ENCODE measurements at places on chromosomes 2 and 18.

DNA sequence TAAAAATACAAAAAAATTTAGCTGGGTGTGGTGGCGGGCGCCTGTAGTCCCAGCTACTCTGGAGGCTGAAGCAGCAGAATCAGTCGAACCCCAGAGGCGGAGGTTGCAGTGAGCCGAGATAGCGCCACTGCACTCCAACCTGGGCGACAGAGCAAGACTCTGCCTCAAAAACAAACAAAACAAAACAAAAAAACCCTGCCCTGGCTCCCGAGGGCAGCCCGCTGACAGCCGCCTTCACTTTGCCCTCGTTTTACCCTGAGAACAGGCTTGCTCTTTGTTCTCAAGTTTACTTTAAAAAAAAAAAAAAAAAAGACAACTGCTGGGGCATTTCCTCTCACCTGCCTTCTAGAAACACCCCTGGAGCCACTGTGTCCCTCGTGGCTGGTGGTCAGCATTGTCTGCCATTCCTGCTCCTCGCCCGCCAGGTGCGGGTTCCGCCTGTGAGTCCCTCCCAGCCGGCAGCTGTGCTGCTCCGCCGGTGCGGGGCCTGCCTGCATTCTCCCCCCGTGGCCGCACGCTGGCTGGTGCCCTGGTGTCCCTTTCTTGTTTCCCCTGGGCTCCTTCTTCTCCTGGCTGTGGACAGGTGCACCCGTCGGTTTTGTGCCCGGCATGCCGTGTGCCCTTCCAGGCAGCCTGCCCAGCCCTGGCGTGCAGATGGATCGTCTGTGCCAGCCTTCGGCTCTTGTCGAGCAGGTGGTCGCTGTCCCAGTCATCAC is 105.7 kb downstream of the USP40 start:
- DNase-seq: no peak

DNA sequence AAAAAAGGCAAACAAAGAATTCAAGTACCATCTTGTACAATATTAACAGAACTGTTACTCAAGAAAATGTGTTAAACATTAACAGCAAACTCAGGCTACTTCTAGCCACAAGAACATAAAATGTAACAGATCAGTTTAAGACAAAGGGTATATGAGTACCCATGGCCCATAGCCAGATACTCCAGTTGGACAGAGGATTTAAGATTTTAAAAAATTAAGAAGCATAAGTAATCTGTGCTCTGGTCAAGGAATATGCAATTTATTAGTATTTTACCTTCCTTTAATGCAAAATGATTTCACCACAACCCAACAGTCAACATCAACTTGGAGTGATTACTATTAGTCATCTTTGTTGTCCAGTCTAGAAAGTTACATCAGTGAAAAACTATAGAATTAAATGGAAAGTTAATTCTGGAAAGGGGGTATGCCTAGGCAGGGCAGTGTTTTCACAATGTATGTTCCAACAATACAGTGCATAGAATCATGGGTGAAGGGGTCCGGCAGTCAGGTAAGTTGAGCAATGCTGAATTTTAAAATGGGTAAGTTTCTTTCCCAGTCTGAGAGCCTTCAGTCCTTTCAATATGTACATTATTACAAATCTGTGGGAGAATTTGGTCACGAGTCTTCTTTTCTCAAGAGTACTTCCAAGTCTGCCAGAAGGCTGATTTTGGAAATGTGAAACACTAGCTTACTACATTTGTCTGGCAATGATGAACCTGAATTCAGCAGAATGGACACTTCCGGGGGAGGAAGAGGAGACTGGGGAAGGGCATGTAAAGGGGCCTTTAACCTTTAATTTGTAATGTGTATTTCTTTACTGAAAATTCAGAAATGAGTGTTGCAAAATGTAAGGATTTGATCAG is 34.5 kb downstream of the SFT2D3 start:
- DNase-seq: no peak

DNA sequence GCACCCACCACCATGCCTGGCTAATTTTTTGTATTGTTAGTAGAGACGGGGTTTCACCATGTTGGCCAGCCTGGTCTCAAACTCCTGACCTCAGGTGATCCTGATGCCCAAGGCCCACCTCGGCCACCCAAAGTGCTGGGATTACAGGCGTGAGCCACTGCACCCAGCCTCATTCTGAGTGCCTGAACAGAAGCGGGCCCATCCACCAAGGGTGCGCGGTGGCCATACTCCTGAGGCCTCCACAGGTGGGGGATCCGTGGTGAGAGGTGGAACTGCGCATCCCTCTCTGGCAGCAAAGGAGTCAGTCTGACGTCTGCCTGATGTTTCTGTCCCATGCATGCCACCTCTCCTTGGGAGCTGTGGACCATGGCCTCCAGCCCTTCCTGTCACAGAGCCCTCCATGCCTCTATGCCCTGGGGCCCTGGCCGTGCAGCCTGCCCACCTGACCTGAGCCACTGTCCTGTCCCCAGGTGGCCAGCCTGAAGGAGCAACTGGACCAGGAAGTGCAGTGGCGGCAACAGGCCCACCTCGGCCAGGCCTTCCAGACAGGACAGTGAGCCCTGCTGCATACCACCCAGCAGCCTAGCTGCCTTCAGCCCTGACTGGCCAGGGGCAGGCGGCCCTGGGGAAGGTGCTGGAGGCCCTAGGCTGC is 7.6 kb upstream of the SNED1 start:
- no peak for DNase-seq

DNA sequence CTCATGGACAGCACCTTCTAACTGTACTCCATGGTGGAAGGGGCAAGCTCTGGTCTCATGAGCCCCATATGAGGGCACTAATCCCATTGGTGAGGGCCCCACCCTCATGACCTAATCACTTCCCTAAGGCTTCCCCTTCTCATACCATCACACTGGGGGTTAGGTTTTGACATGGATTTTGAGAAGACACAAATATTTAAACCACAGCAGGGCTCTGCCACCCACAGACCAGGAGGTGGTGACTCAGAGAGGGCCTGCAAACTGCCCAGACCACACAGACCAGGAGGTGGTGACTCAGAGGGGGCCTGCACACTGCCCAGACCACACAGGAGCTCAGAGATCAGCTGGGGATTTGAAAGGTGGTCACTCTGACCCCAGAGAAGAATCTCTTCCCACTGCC is 222.0 kb downstream of the KLHL29 start:
- peak; percentile 80 for DNase-seq

- no peak for DNase-seq
Observed at GRCh38 chr2:222180619-222181018, 118.2 kb downstream of the PAX3 start.

DNA sequence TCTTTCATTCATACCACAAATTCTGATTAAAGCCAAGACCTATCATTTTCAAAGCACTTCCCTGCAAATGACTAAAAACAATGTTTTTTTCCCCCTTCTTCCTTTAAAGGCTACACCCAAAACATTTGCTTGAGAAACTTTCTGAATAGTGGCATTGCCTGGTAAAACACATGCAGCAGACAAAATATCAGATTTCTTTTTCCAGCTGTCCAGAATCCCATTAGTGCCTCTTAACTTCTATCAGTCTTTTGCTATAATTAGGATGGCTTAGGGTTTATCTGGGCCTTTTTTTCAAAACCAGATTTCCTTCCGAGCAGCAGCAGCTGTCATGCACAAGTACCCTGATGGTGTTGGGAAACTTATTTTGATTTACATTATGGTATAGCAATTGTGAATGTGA is 50.6 kb downstream of the ALPK2 start:
- no peak for DNase-seq

GRCh38 chr2:202963712-202964111 is 51.0 kb upstream of the NBEAL1 start:
- DNase-seq: no peak

DNA sequence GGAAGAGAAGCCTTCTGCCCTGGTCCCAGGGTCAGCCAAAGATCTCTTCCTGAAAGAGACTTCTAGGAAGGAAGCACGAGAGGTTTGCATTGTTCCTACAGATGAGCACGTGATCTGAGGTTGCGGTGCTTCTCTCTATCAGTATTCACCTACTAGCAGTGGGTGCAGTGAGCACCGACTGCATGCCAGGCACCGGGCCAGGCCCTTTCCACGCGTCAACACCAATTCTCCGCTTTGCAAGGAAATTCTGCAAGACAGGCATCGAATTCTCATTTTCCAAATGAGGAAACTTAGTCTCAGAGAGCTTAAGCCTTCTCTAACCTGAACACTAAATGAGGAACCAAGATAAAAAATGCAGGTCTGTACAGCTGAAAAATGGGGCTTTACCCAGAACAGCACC is 151.5 kb upstream of the MYCN start:
- DNase-seq: no peak

DNA sequence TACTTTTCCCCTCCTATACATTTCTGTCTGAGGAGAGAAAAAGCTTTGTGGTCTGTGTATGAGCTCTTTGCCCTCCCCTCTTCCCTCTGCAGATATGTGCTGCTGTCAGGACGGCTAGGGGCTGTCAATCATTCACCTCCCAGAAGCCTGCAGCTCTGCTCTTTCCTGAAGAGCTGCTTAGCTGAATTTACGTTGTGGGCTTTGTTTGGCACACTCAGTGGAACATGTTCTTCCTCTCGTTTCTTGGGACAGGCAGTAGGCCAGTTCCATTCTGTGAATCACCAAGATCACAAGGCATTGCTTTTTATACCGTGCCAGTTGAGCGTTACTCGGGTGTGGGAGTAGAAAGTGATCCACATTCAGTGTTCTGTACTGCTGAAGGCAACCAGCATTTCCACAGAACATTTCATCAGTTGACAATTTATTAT is 136.7 kb downstream of the LAMA3 start:
- peak; percentile 28 for DNase-seq

DNA sequence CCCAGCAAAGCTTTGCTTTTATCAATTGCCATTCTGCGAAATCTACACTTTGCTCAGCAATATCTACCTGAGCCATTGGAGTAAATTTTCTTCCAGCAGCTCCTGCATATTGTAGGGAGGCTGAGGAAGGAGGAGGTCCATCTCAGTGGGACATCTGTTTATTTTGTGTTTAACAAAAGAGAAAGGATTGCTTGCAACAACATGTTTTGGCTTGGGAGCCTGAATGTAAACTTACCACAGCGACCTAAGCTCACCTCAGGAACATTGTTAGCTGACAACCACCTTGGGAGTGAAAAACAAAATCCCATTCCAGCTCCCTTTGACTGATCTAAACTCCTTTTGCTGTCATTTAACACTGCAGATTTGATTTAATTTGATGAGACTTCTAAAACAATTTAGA is 356.1 kb downstream of the SS18 start:
- DNase-seq: no peak

GRCh38 chr2:65687614-65688013 is 255.2 kb upstream of the SPRED2 start:
- DNase-seq: no peak

DNA sequence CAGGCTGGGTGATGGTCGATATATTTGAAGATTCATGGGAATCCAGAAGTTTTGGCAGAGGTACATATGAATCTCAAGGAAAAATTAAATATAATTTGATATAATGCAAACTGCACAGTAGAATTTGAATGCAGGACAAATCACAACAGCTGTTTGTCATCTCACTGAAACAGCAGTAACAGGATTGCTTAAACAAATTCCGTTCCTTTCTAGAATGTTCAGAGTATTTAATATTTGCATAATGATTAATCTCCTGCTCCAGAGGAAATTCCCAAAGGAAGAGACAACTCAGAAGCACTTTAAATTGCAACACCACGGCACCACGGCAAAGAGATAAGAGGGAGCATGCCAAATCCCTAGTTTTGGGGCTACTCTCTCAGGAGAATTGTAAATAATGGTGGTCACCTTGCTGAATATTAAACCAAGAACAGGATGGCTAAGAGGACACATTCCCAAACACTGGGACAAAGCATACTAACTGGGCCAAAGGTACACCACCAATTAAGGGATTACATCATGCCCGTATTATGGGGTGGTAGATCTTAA is 67.8 kb upstream of the MAP4K3 start:
- DNase-seq: peak; percentile 90

DNA sequence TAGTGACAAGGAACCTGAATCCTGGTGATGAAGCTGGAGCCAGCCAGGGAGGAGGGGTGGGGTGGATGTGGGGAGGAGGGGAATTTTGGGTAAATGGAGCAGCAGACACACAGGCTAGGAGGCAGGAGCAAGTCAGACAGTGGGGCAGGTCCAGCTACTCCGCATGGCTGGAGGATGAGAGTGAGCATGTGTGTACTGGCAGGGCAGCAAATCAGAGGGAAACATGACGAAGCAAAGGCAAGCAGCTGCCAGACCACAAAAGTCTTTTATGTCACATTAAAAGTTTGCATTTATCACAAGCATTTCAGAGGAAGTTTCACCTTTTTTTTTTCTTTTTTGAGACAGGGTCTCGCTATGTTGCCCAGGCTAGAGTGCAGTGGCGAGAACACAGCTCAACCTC is 11.9 kb upstream of the KIDINS220 start:
- DNase-seq: peak; percentile 49

- peak; percentile 18 for DNase-seq
Observed at GRCh38 chr2:241386519-241386918, 30.4 kb downstream of the FARP2 start.

GRCh38 chr2:158142165-158142564 is 40.5 kb downstream of the UPP2 start:
- no peak for DNase-seq

DNA sequence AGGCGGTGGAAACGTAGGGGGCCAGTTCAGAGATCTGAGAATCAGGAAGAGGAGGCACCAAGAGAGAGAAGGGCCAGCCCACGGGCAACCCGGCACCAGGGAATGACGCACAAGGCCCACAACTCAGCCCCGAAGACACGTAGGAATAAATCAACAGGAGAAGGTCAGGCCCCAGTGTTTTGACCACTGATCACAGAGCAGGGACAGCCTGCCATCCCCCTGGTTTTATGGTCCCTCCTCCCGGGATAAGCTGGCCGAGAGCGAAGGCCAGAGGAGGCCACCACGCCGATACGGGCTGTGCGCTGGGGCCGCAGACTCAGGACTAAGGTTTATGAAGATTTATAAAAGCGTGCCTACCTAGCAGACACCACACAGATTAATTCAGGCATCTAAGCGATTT is 341.4 kb downstream of the ZNF516 start:
- no peak for DNase-seq

- peak; percentile 84 for DNase-seq
Observed at GRCh38 chr2:221573430-221574230, 1.5 kb upstream of the EPHA4 start.

- DNase-seq: peak; percentile 50
Observed at GRCh38 chr2:72895759-72896281, 8.6 kb downstream of the SPR start.

GRCh38 chr2:170488807-170489206 is 226.3 kb upstream of the SP5 start:
- DNase-seq: no peak

DNA sequence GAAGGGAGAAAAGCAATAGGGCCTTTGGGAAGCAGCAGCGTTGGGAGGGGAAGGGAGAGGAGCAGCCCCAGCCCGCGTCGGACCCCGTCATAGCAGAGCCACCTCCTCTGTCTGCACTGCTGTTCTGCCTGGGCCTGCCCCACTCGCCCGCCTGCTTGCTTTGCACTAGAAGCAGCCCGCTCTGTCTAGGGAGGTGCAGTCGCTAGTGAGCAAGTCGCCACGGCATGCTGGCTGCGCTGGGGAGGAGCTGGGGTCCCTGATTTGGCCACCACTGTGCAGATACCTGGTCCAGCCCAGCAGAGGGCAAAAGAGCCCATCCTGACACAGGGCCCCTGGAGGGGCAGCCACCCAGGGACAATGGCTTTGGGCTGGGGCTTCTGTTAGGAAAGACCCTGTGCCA is 8.0 kb upstream of the TMEM214 start:
- DNase-seq: no peak

- peak; percentile 74 for DNase-seq
Observed at GRCh38 chr18:13003466-13003896, 12.3 kb downstream of the CEP192 start.
